Activated naive CD8-positive, alpha-beta T cell treated with anti-CD3 and anti-CD28 coated beads, Interleukin-2, amount 50 U/mL, for 24 hours (primary cell): ENCODE measurements at places on chromosomes 2 and 18.

DNA sequence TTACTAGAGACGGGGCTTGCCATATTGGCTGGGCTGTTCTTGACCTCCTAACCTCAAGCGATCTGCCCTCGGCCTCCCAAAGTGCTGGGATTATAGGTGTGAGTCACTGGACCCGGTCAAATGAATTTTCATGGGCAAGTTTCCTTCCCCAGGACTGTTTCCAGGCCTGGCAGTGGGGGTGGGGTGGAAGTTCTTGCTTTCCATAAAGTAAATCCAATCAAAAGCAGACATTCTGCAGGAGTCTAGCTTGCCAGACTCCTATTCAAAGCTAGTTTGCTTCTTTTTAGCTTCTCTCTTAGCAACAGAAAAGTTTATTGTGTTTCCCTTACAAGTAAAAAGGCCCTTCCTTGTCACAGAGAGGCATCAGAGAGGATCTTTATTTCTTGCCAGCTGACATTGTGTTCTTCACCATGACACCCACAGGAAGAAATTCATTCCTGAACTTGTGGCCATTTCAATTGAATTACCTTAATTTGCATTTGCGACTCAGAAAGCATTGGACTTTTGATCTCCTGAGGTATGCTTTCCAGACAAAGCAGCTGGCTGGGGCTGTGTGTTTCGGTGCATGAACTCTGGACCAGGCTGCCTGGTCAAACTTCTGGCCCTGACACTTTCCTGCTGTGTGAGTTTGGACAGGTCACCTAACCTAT is 37.9 kb downstream of the LYPD1 start:
- DNase-seq, result no peak

DNA sequence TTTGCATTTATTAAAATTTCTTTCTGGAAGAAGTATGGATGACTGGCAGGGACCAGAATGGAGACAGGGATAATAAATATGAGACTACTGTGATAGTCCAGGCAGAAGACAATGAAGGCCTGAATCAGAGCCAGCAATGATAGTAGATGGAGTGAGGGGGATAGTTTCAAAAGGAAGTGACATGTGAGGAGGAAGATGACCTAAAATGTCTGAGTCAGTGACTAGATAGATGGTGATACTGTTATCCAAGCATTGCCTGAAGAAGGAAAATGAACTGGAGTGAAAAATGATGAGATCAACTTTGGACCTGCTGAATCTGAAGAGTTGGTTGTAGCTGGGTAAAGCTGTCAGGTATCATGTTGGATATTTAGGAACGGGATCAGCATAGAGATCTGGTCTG is 158.3 kb upstream of the KLF7 start:
- DNase-seq, result no peak

GRCh38 chr2:121897335-121897970 is 142.0 kb downstream of the TSN start:
- peak; percentile 7 for DNase-seq

DNA sequence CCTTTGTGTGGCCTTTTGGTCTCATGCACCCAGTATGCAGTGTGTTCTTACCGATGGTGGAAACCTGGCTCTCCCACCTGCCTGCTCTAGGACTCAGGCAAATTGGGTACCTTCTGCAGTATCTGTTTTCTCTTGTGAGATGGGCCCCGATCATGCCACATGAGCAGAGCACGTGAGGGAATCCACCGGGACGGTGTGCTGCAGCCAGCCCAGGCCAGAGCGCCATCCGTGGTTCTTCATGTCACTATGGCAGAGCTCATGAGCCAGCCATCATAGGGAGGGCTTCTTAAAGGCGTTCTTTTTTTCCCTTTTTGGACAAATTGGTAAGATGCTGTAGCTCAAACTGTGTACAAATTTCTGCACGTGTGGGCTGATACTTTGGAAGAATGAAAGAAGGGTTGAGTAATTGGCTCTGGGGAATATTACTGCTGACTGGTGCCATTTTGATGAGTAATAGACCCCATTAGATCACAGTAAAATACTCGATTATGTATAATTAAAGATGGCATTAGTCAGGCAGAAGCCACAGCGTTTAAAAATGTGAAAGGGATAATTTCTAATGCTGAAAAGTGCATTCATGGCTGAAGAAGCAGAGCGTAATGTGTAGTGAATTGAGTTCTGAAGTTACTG is 19.2 kb downstream of the SH3RF3 start:
- DNase-seq, result no peak

GRCh38 chr18:26432651-26433424 is 115.5 kb downstream of the KCTD1 start:
- DNase-seq, result no peak

GRCh38 chr18:2572171-2572569 is 813 bp downstream of the NDC80 start:
- DNase-seq, result no peak

DNA sequence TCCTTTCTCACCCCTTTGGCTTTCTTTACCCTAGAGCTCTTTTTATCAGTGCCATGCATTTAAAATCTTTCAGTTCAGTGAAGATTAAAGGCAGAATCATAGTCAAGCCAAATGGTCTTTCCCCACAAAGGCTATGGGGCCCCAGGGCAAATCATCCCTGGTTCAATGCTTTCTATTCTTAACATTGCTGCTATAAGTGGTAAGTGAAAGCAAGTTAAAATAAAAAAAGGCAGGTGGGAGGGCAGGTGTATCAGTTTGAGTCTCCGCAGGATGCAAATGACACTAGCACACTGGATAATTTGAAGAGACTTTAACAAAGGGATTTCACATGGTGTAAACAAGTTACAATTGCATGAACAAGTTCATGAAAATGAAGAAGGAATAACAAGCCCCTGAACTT is 757.4 kb downstream of the SATB2 start:
- no peak for DNase-seq

- no peak for DNase-seq
These were observed 33.2 kb upstream of the NAB1 start for GRCh38 chr2:190615555-190616200.

DNA sequence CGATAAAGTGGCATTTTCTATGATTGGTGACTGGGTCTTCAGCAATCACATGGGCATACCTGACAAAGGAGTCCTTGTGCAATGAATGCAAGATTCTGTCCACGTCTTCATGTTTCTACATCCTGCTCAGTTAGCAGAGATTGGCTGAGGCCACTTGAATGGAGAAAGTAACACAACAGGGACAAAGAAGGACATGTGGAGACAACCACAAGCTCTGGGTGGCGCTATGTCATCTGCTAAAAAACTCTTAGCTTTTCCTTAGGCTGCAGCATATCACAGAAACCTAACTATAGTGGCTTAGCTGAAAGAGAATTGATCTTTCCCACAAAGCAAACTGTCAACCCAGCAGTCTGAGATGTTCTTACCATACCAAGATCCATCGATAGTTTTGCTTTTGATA is 1109.7 kb downstream of the SOCS6 start:
- no peak for DNase-seq
